ENCODE measurements at places on chromosomes 5 and 9. TPM values are rescaled to one million over a fixed set of nuclear protein-coding genes. Genes with fewer than 3 reads are reported as not detected.

Gene SWI5
- 24.7 TPM for total RNA-seq

DNA sequence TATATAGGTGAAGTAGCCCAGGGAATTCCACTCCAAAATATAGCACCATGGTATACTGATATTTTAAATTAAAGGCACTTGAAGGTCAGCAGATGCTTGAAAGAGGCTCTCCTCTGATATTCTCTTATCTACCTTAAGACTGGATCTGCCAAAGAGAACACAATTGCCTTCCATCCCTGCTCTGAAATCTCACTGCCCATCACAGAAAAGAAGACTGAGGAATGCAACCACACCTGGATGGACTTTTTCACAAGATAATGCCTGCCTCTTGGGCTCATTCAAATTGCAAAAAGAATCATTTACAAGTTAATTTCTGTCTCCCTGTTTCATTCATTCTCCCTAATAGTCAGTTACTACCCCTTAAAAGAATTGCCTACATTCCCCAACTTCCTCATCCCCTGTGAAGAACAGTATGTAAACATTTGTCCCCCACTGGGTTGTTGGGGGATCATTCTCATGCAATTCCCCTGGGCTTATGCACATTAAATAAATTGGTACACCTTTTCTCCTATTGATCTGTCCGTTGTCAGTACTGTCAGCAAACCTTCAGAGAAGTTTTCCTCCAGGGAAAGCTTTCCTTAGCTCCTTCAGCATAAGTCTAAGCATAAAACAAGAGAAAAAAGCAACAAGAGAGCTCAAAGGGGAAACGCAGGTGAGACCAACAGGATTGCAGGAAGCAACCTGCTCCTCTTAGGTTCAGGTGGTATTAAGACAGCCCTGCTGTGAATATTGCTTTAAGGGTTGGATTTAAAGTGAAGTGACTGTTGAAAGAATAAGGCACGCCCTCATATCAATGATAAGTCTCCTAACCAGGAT lies 171.4 kb upstream of the SLC30A5 start:
- no peak overlapping the region for H3K27ac ChIP-seq
- no peak overlapping the region for H3K4me3 ChIP-seq
- no peaks in the 10 kb centered on the region for H3K36me3 ChIP-seq
- peaks cover 16% of the 10 kb centered on the region for H3K4me1 ChIP-seq
- DNase-seq: no peak

DNA sequence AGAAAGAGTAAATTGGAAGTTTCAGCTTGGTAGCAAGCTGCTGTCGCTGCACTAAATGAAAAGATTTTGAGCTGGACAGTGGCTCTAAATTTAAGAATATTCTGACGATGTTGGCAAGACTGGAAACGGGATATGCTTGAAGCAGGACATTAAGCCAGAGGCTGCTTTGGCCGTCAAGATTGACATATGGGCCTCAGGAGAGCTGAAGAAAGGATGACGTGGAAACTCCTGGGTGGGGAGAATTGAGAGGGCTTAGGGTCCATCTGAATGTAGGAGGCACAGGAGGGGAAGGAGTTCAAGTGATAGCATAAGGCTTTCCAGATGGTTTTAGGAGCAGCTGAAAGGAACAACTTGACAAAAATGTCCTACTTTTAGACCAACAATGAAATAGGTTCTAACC lies 108.9 kb downstream of the PAPPA start:
- no peaks in the 10 kb centered on the region for H3K27me3 ChIP-seq
- H3K4me3 ChIP-seq: no peak overlapping the region
- peak overlapping the region; percentile 44 for H3K27ac ChIP-seq
- DNase-seq: no peak
- peaks cover 48% of the 10 kb centered on the region for H3K36me3 ChIP-seq
- H3K4me1 ChIP-seq: peaks cover 54% of the 10 kb centered on the region

DNA sequence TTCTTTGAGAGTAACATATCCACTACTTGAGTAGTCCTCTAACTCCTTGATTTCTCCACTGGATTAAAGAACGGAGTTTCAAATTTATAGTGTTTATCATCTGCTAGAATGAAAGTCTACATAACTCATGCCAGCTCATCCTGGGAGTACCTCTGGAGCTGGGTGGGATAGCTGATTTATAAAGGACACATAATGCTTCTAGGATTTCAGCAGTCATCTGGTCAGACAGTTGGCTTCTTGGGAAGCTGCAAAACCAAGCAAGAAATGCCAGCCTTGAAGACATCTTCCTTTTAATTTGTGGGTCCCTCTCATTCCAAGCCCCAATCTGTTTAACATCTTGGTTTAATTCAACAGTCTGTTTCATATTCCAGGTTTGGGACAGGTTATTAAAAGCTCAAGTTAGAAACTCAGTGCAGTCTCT lies 3.2 kb downstream of the GALNT10 start:
- peaks cover 80% of the 10 kb centered on the region for H3K4me1 ChIP-seq
- peak overlapping the region; percentile 89 for H3K27ac ChIP-seq
- peaks cover 21% of the 10 kb centered on the region for H3K36me3 ChIP-seq
- no peak for DNase-seq
- H3K4me3 ChIP-seq: peak overlapping the region; percentile 24
- no peaks in the 10 kb centered on the region for H3K27me3 ChIP-seq

GRCh38 chr5:66230551-66230950 lies 86.5 kb downstream of the SREK1 start:
- no peaks in the 10 kb centered on the region for H3K36me3 ChIP-seq
- H3K27ac ChIP-seq: no peak overlapping the region
- H3K4me3 ChIP-seq: no peak overlapping the region
- no peak for DNase-seq

GRCh38 chr5:110727025-110727314 lies 499 bp upstream of the TMEM232 start:
- H3K36me3 ChIP-seq: no peaks in the 10 kb centered on the region
- H3K4me1 ChIP-seq: peaks cover 5% of the 10 kb centered on the region
- DNase-seq: no peak
- no peak overlapping the region for H3K27ac ChIP-seq
- peaks cover 6% of the 10 kb centered on the region for H3K27me3 ChIP-seq

- no peaks in the 10 kb centered on the region for H3K27me3 ChIP-seq
- H3K36me3 ChIP-seq: peaks cover 9% of the 10 kb centered on the region
- no peaks in the 10 kb centered on the region for H3K4me1 ChIP-seq
- no peak overlapping the region for H3K4me3 ChIP-seq
- no peak for DNase-seq
Measured at GRCh38 chr9:135490166-135490870, 10.2 kb upstream of the MRPS2 start.

All from osteocyte (in vitro differentiated cells).